Peyer's patch (tissue), 4 donors: ENCODE measurements at places on chromosomes 6 and 20. TPM values are rescaled to one million over a fixed set of nuclear protein-coding genes. Genes with fewer than 3 reads are reported as not detected.

- no peaks in the 10 kb centered on the region for H3K4me1 ChIP-seq
- H3K36me3 ChIP-seq, result no peaks in the 10 kb centered on the region
- no peak overlapping the region for H3K4me3 ChIP-seq
- no peak for DNase-seq
- H3K27me3 ChIP-seq, result no peaks in the 10 kb centered on the region
Measured at GRCh38 chr6:115220551-115221159, 840.0 kb downstream of the FRK start.

DNA sequence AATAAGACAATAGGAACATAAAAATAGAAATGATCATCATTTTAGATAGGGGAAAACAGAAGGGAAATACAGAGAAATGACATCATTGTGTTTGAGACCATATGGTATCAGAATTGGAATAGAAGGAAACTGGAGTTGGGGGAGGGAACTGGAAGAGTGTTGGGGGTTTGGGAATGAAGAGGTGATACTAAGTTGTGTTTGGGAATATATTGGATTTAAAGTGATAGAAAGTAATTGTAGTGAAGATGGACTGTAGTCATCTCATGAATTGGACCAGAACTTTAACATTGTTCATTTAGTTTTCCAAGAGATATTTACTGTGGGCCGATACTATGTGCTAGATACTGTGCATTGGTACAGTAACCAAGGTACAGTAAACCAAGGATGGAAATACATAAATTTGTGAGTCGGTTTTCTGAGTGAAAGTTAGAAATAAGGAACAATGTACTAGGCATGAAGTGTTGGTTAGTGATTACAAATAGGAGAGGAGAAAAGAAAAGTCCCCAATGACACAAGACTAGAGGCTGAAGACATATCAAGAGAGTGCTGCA is 32.3 kb downstream of the KCNQ5 start:
- no peak overlapping the region for H3K27ac ChIP-seq
- H3K27me3 ChIP-seq, result no peaks in the 10 kb centered on the region
- H3K36me3 ChIP-seq, result no peaks in the 10 kb centered on the region
- H3K4me3 ChIP-seq, result no peak overlapping the region
- DNase-seq, result no peak

GRCh38 chr6:160899671-160900430 is 91.7 kb upstream of the MAP3K4 start:
- H3K4me3 ChIP-seq, result no peak overlapping the region
- H3K27me3 ChIP-seq, result no peaks in the 10 kb centered on the region
- no peak for DNase-seq
- H3K4me1 ChIP-seq, result no peaks in the 10 kb centered on the region

DNA sequence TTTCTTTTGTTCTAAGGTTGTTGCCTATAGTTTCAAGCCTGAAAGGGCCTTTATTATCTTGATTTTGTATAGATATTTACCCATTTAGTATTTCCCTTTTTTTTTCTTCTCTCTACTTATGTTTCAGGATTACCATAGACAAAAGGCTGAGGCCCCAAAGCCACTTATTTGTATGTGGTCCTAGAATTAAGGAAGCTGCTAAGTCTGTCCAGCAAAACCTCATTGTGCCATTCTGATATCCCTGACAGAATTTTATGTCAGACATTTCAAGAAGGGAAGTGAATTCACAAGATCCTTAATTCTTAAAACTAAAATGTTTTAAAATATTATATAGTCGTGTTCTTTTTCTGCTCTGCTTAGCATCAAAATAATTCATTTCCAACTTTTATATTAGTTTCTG is 6.9 kb downstream of the HAO1 start:
- no peak overlapping the region for H3K27ac ChIP-seq
- no peak overlapping the region for H3K4me3 ChIP-seq
- DNase-seq, result no peak
- H3K36me3 ChIP-seq, result no peaks in the 10 kb centered on the region
- no peaks in the 10 kb centered on the region for H3K27me3 ChIP-seq

DNA sequence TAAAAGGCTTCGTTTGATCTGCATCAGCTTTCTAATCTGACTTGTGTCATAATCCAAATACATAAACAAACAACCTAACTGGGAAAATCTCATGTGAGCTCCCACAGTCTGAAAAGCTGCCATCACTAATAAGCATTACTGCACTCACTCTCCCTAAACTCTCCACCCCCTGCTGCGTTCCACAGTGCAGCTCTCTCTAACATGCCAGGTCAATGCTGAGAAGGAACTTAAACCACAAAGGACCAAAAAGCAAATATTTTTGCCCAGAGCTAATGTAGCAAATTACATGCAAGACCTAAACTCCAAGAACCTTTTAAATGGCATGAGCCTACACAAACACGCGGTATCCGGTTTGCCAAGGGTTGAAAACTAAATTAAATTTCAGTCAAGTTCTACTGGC is 542.3 kb upstream of the JARID2 start:
- peaks cover 11% of the 10 kb centered on the region for H3K4me1 ChIP-seq
- H3K27ac ChIP-seq, result no peak overlapping the region
- DNase-seq, result no peak
- H3K27me3 ChIP-seq, result no peaks in the 10 kb centered on the region
- H3K36me3 ChIP-seq, result no peaks in the 10 kb centered on the region
- H3K4me3 ChIP-seq, result no peak overlapping the region

- no peaks in the 10 kb centered on the region for H3K27me3 ChIP-seq
- no peaks in the 10 kb centered on the region for H3K4me1 ChIP-seq
- no peak for DNase-seq
- H3K36me3 ChIP-seq, result no peaks in the 10 kb centered on the region
- no peak overlapping the region for H3K4me3 ChIP-seq
- no peak overlapping the region for H3K27ac ChIP-seq
Measured at GRCh38 chr20:2416541-2417212, 36.0 kb downstream of the TGM6 start.

DNA sequence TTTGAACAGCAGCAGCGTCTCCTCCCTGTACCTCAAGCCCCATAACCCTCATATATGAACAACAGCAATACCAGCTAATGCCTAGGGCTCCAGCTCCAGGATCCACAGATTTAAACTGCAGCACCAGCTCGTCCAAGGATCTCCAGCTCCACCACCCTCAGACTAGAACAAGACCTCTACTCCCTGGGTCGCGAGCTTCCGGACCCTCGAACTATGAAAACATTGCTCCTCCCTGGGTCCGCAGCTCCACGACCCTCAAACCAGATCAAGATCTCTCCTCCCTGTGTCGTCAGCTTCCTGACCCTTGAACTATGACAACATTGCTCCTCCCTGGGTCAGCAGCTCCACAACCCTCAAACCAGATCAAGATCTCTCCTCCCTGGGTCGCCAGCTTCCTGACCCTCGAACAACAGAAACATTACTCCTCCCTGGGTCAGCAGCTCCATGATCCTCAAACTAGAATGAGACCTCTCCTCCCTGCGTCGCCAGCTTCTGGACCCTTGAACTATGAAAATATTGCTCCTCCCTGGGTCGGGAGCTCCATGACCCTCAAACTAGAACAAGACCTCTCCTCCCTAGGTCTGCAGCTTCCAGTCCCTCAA is 339.0 kb upstream of the SULF2 start:
- H3K4me1 ChIP-seq, result no peaks in the 10 kb centered on the region
- H3K27ac ChIP-seq, result no peak overlapping the region
- no peaks in the 10 kb centered on the region for H3K27me3 ChIP-seq
- no peak for DNase-seq

- no peaks in the 10 kb centered on the region for H3K36me3 ChIP-seq
- H3K27ac ChIP-seq, result no peak overlapping the region
- H3K27me3 ChIP-seq, result no peaks in the 10 kb centered on the region
- no peaks in the 10 kb centered on the region for H3K4me1 ChIP-seq
- no peak overlapping the region for H3K4me3 ChIP-seq
Measured at GRCh38 chr20:9838035-9838377, 870 bp downstream of the PAK5 start.

DNA sequence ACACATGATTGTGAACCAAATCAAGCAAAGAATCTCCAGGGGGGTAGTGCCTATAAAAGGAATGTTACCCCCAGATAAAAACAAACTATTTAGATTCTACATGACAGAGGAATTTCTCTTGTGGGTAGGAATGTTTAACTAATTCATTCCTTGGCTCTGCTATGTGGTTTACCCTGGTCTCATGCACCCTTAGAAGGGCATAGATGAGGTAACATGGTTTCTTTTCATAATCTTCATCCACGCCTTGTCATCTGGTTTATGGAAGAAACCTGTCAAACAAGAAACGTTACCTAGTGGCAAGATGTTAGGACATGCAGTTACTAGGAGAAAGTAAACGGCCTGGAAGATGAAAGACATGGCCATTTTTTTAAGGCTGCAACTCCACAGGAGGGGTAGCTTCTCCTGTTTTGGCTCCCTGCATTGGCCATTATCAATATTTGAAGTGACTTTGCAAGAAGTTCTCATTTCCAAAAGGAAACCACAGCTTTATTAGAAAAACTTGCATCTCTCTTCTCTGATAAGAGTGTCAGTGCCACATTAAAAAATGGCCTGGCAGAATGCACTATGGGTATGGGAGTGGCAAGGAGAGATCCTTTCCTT is 45.5 kb downstream of the STX11 start:
- H3K27ac ChIP-seq, result no peak overlapping the region
- no peaks in the 10 kb centered on the region for H3K4me1 ChIP-seq
- H3K4me3 ChIP-seq, result no peak overlapping the region
- H3K27me3 ChIP-seq, result no peaks in the 10 kb centered on the region
- no peaks in the 10 kb centered on the region for H3K36me3 ChIP-seq
- DNase-seq, result no peak

- no peaks in the 10 kb centered on the region for H3K27me3 ChIP-seq
- DNase-seq, result no peak
- H3K4me1 ChIP-seq, result no peaks in the 10 kb centered on the region
Measured at GRCh38 chr6:101344885-101345284, 48.6 kb upstream of the GRIK2 start.

DNA sequence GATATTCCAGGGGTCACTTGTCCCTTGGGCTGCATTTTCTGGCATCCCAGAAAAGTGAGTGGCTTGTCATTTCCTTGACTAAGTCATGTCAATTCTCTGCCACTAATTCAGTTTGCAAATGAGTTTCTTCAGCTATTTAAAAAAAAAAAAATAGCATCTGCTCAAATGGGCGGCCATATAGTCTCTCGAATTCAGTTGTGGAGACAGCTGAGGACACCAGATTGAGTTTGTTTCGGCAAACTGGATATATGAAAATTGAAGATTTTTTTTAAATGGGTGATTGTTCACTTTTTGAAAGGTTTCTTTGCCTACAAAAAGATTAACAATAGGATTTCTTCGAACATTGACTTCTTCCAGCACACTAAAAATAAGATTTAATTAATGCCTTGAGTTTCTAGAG is 96.3 kb upstream of the TIAM2 start:
- no peak overlapping the region for H3K27ac ChIP-seq
- no peak overlapping the region for H3K4me3 ChIP-seq
- H3K27me3 ChIP-seq, result no peaks in the 10 kb centered on the region
- H3K4me1 ChIP-seq, result no peaks in the 10 kb centered on the region

The RAET1G gene
- not detected for total RNA-seq

DNA sequence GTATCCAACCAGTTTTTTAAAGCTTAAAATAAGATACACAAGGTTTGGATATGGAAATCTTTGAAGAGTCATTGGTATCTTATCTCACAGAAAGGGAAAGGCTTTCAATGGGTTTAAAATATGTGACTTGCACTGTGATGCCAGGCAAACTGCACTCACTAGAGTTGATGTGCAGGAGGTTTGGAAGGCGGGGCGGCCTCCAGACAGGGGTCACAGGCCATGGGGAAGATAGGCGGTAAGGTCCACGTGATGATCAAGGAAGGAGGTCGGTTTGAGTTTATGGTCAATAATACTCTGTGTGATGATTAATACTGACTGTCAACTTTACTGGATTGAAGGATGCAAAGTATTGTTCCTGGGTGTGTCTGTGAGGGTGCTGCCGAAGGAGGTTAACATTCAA is 9.5 kb upstream of the RAMACL start:
- H3K36me3 ChIP-seq, result no peaks in the 10 kb centered on the region
- H3K27me3 ChIP-seq, result no peaks in the 10 kb centered on the region
- no peak for DNase-seq
- H3K27ac ChIP-seq, result no peak overlapping the region

DNA sequence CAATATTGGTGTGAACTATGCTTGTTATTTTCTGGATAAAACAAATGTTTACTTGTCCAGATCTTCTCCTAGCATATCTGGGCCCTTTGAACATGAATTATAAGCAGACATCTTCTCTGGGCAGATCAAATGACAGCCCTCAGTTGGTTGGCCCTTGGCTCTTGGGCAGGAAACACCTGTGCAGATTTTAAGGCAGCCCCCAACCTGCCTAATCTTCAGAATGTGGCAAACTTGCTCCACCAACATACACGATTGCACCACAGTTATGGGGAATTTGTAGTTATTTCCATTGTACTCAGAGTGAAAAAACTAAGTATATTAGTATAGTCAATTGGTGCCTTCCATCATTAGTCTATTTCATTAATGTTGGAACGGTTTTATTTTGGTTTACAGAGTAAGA is 94.9 kb upstream of the KCNK16 start:
- no peak overlapping the region for H3K27ac ChIP-seq
- DNase-seq, result no peak
- H3K4me3 ChIP-seq, result no peak overlapping the region
- no peaks in the 10 kb centered on the region for H3K27me3 ChIP-seq
- no peaks in the 10 kb centered on the region for H3K4me1 ChIP-seq

The RUNX2 gene
- total RNA-seq, result 1.4 TPM

DNA sequence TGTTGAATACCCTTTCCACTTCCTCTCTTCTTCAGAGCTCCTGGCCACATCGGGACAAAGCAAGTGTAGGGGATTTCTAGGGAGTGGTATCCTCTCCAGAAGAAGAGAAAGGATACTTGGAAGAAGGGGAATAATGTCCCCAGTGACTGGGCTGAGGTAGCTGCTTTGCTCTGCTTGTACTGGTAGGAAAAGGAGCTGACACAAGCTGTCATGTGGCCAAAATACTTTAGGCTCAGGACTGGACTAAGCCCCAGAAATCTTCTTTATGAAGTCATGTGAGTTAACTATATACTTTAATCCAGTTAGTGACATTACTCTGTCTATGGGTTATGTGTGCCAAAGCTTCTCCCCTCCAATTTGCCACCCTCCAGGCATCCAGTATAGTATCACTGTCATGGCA is 40.5 kb downstream of the AKIRIN2 start:
- no peaks in the 10 kb centered on the region for H3K27me3 ChIP-seq
- H3K36me3 ChIP-seq, result peaks cover 5% of the 10 kb centered on the region
- H3K27ac ChIP-seq, result no peak overlapping the region
- no peak for DNase-seq
- H3K4me1 ChIP-seq, result no peaks in the 10 kb centered on the region
- H3K4me3 ChIP-seq, result no peak overlapping the region
